Cardiac septum (tissue), 1 donor: ENCODE measurements at places on chromosomes 3 and 15. TPM values are rescaled to one million over a fixed set of nuclear protein-coding genes. Genes with fewer than 3 reads are reported as not detected.

Gene OTOL1
- not detected for total RNA-seq

Gene PGBD4
- 1.5 TPM for total RNA-seq

Gene BFSP2
- not detected for total RNA-seq

Gene CLDN16
- not detected for total RNA-seq

Gene ARGFX
- not detected for total RNA-seq

Gene TMEM207
- not detected for total RNA-seq

Gene SLC9C1
- total RNA-seq: 3.9 TPM

Gene EXD1
- not detected for total RNA-seq

Gene CPN2
- 0.35 TPM for total RNA-seq

DNA sequence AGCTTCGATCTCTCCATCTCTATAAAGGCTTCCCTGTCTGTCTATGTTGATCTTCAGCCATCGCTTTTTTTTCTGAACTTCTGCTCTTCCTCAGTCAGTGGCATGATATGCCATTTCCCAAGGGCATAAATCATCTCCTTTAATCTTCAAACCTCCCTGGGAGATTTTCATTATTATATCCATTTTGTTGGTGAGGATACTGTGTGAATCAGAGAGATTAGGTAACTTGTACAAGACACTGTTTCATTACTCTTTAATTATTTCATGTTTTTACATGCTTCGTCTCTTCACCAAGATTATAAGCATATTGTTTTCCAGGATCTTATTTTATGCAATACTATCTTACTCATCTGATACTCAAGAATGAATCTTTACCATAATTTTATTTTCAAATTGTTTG is 124.8 kb upstream of the ATP11B start:
- DNase-seq: no peak

GRCh38 chr3:108972482-108972881 is 18.8 kb upstream of the GUCA1C start:
- DNase-seq: no peak

DNA sequence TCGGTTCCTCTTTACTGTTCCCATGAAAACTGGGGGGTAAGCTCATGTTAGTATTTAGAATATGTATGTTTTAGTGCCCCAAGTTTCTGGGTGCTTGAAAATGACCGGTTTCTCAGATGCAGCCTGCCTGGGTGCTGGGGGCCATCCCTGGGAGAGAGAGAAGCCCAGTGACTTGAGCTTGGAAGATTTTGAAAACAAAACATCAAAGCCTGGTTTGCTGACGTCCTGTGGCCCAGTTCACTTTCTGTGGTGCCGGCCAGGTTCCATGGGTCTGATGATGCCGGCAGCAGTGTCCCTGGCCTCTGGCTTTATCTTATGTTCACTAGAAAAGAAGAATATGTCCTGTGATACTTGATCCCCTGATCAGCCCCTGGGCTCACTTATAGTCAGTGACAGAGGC is 17.1 kb downstream of the APBA2 start:
- peak; percentile 43 for DNase-seq

GRCh38 chr15:26166429-26166828 is 303.3 kb upstream of the ATP10A start:
- DNase-seq: no peak

- DNase-seq: no peak
Observed at GRCh38 chr3:172303181-172303580, 145.1 kb downstream of the GHSR start.

DNA sequence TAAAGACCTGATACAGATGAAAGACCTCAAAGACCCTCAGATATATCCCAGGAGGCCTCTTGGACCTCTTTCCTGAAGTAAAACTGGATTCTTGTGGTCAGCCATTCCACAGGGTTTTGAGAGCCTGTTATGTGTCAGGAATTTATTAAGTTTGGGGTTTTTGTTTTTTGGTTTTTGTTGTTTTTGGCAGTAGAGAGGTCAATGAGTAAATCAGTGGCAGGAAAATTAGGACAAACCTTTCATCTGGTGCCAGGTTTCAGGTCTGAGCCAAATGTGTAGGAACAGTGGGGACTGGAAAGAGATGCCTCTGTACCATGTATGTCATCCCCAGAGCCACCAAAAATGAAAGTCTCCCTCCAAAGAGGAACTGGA is 520.4 kb upstream of the MDFIC2 start:
- no peak for DNase-seq

DNA sequence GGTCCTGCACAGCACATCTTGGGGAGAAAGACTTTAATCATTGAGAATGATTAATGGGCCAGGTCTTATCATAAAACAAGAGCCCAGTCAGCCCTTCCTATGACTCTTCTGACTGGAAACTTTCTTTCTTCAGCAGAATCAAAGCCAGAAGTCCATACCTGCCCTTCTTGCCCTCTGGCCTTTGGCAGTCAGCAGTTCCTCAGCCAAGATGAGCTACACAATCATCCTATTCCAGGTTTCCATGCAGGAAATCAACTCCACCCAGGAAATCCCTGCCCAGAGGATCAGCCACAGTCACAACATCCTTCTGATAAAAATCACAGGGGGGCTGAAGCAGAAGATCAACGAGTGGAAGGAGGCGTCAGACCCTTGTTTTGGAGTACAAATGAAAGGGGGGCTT is 26.9 kb downstream of the ZNF589 start:
- no peak for DNase-seq

DNA sequence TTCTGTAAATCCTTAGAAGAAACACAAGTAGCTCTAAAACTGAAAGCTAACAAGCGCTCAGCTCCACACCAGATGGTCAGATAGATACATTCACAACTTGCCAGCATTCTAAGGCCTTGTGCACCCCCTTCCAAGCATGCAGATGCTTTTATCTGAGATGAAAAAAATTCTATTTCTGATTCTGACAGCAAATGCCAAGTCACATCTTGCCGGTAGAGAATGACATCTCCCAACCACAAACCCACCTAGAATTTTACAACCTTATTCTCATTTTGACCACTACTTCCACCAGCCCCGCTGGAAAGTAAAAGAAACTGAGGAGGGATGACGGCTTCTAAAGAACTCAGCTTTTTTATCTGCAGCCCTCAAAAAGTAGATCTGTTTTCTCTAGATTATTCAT is 57.7 kb downstream of the SUMF1 start:
- DNase-seq: no peak

DNA sequence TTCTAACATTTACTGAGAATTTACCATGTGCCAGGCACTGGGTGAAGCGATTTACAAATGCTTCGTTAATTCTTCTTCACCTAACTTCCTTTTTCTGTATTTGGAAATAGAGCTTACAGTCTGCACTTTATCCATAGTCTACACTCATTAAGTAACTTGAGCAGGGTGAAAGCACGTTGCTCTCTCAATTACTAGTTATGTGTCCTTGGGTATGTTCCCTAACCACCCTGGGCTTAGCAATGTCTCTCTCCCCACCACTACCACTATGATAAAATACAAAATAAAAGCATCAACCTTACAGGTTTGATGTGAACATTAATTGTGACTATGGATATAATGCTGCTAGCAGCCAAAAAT is 172.9 kb upstream of the SLC2A2 start:
- no peak for DNase-seq

GRCh38 chr15:95929232-95929846 is 401.2 kb upstream of the NR2F2 start:
- DNase-seq: no peak

GRCh38 chr15:86362555-86362954 is 282.9 kb downstream of the AGBL1 start:
- DNase-seq: no peak

DNA sequence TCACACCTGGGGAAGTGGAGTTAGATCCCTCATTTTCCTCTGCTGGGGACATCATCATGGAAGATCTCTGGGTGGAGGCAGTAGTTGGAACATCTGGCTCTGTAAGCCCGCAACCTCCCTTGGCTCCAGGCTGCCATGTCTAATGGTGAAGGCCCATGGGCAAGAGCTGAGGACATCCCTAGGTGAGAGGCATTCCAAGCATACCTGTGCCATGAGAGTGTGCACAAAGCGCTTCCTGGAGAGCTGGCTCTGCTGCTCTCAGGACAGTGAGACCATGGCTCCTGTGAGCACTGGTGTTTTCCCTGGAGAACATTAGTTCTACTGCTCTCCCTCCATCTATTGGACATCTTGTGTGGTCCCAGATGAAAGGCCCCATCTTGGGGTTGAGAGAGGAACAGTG is 7.7 kb downstream of the MAPKAPK3 start:
- no peak for DNase-seq

GRCh38 chr3:142530296-142530695 is 48.2 kb downstream of the ATR start:
- no peak for DNase-seq

DNA sequence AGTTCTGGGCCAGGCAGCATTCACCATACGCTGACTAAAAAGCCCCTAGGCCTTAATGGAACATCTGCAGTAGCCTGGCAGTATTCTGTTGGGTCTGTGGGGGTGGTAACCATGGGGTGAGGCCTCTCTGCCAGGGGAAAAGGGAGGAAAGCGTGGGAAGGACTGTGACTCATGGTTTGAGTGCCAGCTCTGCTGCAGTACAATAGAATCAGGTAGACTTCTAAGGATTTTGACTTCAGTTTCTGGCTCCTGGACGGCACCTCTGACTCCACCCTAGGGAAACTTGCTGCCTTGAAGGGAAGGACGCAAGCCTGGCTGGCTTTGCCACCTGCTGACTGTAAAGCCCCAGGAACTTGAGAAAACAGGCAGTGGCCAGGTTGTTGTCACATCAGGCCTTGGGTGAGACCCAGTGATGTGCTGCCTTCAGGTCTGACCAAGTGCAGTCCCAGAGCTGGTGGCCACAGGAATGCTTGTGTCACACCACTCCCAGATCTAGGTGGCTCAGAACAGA is 148.6 kb downstream of the SUCNR1 start:
- DNase-seq: no peak

DNA sequence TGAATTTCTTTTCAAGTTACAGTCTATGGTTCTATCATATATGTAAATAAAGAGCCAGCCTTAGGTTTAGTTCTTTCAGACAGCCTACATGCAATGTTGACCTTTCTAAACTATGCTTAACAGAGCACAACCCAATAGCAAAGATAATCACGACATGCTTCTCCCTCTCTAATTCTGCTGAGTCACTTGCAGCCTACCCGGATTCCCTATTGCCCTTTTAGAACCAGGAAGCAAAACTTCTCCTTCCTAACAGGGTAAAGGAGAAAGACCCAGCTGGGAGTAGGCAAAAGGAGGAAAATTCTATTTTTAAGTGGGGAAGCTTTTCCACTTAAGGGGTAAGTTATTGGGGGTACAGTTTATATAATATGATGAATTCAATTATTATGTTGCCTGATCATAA is 79.3 kb downstream of the SLC7A14 start:
- no peak for DNase-seq

DNA sequence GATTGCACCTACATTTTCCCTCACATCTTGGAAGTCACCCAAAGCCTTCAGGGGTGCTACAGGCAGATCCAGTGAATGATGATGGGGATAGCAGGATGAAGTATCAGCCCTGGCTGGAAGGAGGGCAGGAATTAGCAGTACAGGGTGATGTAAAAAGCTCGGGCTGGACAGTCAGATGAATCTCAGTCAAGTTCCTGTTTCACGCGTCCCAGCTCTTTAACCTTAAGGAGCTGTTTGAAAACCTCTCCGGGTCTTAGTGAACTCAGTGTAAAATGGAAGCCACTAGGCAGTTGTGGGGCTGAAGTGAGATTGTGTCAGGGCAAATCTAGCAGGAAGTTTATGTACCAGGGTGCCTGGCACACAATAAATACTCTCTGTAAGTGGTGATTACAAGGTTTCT is 166.4 kb upstream of the PROK2 start:
- DNase-seq: no peak
